T-helper 1 cell (primary cell): ENCODE measurements at places on chromosomes 2 and 18.
A peak's percentile ranks its signal among the peaks of the same experiment; 100 is the strongest.

DNA sequence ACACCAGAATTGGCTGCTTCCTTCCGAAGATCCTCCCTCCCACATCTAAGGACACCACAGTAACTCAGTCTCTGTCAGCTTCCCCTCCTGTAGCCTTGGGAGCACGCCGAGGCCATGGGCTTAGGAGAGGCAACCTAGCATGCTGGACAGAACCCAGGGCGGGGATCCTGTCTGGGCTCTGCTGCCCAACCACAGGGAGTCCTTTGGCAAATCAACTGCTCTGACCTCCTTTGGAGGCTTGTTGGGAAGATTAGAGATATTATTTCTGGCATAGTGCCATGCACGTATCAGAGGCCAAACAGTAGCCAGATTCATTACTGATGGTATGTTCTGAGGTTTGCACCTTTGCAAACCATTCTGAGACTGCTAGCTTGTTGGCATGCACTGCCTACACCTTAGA is 262.7 kb upstream of the EPAS1 start:
- no peak for DNase-seq

GRCh38 chr2:152166633-152167032 is 8.9 kb downstream of the STAM2 start:
- DNase-seq = no peak

DNA sequence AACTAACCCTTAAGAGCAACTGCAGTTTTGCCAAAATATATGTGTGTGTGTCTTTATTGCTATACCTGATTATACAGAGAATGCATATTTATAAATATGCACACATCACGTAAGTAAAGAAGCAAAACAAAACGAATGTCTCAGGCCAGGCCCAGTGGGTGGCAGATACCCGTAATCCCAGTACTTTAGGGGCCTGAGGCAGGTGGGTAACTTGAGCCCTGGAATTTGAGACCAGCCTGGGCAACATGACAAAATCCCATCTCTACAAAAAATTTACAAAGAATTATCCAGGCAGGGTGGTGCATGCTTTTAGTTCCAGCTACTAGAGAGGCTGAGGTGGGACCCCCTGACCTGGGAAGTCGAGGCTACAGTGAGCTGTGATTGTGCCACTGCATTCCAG is 745.3 kb downstream of the SATB2 start:
- DNase-seq = no peak

- no peak for DNase-seq
Measured at GRCh38 chr2:150211164-150211631, 276.3 kb downstream of the RND3 start.

DNA sequence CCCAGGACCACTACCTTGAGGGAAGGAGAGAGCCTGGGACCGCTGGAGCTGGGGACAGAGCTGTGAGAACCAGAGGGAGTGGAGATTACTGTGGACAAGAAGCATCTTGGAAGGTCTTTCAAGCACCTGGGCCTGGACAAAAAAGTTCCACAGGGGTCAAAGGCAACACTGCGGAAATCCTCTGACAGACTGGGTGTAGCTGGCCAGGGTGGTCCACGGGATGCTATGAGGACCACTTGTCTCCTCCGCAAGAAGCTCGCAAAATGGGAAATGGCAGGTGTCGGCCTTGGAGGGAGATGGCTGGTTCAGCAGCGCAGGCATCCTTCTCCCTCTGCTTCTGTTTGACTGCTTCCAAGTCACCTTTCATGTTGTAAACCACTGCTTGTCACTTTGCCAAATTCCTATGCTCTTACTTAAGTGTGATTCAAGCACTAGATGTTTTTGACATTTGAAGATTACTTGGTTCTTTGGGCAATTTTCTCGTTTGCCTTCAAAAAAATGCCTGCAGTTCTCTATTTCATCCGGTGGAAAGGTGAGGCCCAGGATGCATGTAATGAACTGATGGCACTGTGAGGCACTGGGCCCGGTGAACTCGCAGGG is 27.7 kb downstream of the KLHL29 start:
- DNase-seq = no peak

DNA sequence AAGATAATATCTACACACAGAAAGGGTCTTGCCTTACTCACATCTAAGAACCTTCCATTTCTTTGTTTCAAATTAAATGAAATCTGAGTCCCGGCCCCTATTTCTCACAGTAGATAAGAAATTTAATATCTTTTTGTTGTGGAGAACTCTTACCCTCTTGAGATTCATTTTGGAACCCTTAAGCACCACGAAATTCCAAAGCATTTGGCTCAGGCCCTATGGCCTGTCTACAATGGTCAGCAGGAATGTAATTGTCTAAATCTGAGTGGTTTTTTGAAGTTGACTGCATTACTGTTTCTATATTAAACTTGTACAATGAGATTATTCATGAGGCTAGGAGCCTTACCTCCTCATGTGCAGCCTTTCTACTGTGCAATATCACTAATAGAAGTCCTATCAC is 723.3 kb downstream of the TSN start:
- DNase-seq = no peak

DNA sequence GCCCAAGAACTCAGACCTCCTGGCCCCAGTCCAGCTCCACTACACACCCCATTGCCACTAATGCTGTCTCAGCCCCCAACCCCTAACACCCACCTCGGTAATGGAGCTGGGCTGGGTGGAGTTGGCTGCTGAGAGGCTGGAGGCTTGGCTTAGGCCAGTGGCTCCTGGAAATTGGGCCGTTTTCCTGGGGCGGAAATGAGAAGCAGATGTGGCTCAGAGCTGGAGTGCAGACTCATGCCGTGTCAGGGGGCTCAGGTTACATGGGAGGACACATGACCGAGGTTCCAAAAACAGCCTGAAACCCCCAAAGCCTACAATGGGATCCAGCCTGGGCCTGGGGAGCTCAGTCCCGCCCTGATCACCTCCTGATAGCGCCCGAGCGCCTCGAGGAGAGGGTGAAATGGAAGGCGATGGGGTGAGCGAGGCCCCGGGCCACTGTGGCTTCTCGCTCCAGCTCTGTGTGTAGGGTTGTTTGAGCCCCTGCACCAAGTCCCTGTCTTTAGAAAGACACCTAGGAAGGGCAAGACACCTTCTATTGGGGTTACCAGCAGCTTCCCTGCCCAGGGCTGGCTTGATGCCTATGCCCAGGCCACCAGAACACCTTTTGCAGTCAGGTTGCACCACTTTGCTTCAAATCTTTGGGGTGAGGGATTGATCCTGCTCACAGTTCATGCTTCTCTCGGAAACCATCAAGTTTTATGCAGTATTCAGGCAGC is 175.7 kb upstream of the HAAO start:
- DNase-seq = no peak

DNA sequence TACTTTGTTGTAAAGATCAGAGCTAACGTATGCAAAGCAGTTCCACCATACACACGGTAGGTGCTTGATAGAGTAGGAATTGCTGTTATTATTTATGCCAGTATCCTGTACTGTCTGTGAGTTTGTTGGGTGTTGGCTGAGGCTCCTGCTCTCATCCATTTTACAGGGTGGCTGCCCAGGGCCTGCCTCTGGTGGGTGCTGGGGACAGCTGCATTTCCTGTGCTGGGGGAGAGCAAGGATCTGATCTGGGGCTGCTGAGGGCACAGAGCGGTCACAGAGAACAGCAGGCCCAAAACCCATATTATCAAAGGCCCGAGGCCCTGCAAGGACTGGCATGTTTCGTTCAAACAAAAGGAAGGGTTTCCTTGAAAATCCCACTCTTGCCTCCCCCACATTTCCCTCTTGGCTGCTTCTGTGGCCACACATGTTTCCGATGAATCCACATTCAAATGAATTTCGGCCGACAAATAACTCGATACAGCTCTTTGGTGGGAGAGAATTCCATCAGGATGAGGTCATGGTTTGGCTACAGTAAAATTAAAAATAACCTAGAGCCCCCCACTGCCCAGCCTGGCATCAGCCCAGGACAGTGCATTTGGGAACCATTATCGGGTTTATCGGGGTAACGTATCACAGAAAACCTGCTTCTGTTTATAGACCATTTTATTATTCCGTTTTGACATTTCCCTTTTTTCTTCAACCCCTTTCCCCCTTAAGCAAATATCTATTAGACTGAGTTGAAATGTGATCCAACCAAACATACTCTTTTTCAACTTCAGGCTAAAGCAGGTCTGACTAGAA is 143.4 kb downstream of the CYRIA start:
- DNase-seq = no peak

DNA sequence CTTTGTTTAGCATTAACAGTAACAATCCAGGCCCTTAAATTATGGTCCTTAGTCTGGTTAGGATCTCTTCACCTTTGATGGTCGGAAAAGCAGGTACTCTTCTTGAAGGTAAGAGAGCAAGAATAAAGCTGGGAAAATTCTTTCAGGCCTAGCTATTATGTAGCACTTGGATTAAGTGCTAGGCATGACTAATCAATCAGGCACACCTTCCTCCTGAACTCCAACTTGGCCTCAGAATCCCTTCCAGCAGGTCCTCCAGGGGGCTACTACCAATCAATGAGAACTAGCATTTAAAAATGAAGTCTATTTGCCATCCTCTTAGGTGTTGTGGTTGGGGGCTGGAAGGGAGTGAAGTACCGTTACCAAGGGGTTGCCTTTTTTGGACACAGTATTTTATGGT is 3.7 kb downstream of the SMYD1 start:
- no peak for DNase-seq

DNA sequence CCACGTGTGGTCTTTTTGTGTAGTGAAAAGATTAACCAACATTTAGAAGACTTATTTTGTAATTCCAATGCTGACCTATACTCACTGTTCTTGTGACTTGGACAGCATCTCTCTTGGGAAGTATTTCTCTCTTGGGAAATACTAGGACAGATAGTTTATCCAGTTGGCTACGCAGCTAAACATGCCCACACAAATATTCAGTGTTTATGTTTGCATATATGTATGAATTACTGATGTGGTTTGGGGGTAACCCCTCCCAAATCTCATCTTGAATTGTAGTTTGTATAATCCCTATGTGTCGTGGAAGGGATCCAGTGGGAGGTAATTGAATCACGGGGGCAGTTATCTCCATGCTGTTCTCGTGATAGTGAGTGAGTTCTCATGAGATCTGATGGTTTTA is 2062.3 kb upstream of the CELF4 start:
- no peak for DNase-seq

GRCh38 chr18:33928231-33928630 is 296.5 kb downstream of the NOL4 start:
- DNase-seq = no peak

DNA sequence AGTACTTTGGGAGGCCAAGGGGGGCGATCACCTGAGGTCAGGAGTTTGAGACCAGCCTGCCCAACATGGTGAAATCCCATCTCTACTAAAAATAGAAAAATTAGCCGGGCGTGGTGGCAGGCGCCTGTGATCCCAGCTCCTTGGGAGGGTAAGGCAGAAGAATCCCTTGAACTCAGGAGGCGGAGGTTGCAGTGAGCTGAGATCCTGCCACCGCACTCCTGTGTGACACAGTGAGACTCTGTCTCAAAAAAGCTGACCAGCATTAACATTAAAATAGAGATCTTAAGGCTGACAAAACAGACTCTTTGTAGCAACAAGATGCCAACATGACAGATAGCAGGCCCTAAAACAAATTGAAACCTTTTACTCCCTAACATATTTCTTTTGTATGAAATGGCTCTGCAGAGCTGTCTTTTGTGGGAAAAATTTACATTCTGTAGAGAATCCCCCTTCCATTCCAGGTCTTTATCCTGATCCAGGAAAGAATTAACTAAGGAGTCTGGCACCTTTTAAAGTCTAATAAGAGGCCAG is 213.9 kb downstream of the RAB3GAP1 start:
- no peak for DNase-seq

DNA sequence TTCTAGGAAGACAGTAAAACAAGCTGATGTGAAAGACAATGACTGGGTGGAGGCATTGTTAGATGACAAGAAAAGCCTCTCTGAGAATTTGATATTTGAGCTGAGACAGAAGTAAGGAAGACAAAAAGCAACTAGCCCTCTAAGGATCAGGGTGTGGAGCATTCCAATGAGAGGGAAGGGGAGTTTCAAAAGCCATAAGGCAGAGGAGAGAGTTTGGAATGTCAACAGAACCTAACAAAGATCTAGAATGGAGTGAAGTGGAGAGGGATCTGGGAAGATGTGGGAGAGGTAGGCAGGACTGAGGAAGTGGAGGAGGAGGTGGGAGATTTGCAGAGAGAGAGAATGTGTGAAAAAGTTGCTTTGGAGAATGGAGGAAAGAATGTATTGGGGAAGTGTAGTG is 17.3 kb upstream of the ASXL2 start:
- no peak for DNase-seq

- DNase-seq = no peak
Measured at GRCh38 chr18:69239849-69240674, 160.6 kb upstream of the DOK6 start.

GRCh38 chr2:181462033-181462432 is 4.8 kb downstream of the ITGA4 start:
- no peak for DNase-seq

- no peak for DNase-seq
Measured at GRCh38 chr2:16584084-16584483, 81.5 kb downstream of the CYRIA start.

DNA sequence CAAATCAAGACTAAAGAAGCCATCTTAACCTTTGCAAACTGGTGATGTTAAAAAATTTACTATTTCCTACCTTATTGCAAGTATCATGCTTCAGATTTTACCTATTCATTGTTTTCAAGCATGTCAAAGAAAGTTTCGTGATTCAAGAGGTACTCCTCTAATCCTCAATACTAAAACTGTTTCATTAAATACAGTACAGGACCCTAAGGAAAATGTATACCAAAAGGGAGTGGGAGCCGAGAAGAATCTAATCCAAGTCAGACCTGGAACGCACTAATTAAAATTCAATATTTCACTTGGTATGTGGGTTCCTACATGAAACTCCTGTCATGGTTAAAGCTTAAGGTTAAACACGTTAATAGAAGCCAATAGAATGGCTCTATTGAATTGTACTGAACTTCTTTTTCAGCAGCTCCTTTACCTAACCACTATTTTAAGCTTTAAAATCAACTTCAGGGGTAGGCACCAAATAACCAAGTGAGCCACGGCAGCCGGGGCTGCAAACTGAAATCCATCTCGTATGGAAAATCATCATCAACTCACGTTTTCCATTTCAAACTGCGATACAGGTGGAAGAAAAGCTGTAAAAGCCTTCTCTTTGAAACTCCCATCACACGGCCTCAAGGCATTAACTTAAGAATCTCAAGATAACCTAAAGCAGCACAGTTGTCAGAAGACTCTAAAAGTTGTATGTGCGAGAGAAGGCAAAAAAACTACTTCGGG is 188.8 kb downstream of the ZEB2 start:
- no peak for DNase-seq

- DNase-seq = peak; percentile 75
Measured at GRCh38 chr2:201231781-201232466, 28.4 kb upstream of the CASP8 start.

GRCh38 chr2:481388-481787 is 193.5 kb upstream of the ALKAL2 start:
- DNase-seq = no peak
